ENCODE measurements at places on chromosomes 11 and 22.
A peak's percentile ranks its signal among the peaks of the same experiment; 100 is the strongest.

DNA sequence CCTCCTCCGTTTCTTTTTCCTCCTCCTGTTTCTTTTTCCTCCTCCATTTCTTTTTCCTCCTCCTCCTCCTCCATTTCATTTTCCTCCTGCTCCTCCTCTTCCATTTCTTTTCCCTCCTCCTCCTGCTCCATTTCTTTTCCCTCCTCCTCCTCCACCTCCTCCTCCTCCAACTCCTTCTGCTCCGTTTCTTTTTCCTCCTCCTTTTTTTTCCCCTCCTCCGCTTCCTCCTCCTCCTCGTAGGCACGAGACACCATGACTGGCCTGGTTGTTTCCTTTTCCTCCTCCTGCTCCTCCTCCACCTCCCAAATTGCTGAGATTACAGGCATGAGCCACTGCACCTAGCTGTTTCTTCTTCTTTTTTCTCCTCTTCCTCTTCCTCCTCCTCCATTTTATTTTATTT is 25.6 kb upstream of the DRICH1 start:
- no peak for DNase-seq

DNA sequence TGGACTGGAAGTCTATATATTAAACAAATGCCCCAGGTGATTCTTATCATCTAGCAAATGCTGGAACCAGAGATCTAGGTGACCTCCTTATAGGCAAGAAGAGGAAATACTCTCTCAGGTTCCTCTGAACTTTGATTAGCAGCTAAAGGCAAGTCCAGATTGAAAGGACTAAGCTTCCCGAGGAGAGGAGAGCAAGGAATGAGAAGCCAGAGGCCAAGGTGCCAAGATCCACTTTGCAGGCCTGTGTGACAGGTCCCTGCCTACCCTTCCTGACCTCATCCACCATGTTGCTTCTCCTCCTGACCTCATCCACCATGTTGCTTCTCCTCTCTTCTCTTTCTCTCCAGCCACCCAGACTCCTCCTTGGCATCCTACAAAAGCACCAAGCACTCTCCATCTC is 173.2 kb downstream of the LARGE1 start:
- no peak for DNase-seq

DNA sequence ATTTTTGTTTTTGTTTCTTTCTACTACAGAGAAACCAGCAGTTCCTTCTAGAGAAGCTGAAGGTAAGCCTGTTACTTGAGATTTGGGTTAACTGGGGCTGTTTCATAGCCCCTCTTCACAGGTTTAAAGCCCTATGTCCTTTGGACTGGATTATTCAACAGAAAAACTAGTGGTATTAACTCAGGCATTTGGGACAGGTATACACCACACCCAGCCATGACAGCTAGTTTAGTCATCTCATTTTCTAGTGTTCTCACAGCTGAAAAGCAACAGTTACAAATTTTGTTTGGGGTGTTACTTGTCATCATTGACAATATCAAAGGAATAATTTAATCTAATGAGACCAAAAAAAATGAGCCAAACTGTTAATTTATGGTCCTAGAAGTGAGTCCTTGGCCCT is 14.0 kb downstream of the LAYN start:
- DNase-seq: no peak

DNA sequence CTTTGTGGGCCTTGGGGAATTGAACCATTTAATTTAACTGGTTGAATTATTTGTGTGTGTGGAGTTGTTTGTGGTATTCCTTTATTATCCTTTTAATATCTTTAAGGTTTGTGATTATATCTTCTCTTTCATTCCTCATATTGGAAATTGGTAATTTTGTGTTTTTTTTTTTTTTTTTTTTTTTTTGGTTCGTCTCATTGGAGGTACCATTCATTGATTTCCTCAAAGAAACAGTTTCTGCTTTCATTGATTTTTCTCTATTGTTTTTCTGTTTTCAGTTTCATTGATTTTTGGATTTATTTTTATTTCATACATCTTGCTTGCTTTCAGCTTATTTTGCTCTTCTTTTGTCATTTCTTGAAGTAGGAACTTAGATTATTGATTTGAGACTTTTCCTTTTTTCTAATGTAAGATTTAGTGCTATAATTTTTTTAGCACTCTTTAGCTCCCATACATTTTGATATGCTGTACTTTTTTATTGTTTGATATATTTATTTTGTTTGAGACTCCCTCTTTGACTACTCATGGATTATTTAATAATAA is 31.0 kb upstream of the MAPK1 start:
- DNase-seq: no peak

DNA sequence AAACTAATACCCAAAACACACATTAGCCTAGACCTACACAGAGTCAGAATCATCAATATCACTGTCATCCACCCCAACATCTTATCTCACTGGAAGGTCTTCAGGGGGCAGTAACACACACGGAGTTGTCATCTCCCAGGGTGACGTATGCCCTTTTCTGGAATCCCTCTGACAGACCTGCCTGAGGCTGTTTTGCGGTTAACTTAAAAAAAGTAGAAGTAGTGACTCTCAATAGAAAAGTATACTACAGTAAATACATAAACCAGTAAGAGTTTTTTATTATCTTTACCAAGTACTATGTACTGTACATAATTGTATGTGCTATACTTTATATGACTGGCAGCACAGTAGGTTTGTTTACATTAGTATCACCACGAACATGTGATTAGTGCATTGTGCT is 80.5 kb downstream of the PGR start:
- no peak for DNase-seq

DNA sequence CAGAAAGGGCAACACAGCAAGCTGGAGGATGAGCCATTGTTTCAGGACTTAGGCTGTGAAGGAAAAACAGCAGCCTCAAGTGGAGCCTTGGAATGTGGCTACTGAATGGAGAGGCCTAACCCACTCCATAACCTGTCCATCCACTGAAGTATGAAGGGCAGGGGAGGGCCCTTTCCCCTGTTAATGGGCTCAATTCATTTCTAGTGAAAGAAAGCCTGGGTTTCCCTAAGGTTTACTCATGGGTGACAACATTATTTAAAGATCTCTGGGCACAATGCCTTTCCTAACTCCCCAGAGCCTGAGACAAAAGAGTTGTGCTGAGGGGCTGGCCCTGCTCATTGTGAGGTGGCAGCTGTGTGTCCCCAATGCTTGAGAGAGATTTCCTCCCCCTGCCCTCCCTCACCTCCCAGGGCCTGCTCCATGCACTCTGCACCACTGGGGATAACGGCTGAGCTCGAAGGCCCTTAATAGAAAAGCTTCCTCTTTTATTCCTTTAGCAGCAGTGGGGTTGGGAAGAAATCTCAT is 83.8 kb downstream of the ME3 start:
- DNase-seq: peak; percentile 48

DNA sequence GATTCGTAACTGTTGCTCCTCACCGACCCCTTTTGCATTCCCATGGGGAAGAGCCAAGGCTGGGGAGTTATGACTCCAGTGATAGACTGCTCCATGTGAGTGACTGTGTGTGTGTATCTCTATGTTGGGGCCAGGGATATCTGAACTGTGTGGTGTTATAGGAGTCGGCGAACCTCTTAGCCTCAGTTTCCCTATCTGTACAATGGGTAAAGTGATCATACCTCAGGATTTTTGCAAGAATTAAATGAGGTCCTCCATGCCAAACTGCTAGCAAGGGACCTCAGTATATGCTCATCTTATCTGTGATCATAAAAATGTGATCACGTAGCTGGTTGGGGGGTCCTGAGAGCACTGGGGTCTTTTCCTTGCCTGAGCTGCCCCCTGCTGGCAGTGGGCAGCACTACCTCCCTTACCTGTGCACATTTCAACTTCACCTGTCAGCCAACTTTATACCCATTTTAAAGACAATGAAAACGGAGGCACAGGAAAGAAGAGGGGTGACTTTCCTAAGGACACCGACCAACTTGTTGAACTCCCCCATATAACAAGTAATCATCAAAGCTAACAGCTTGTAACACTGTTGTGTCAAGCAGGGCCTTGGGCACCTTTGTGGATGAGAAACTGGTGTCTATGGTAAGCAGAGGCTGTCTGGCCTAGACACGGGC is 1.4 kb upstream of the DPP3 start:
- DNase-seq: no peak

DNA sequence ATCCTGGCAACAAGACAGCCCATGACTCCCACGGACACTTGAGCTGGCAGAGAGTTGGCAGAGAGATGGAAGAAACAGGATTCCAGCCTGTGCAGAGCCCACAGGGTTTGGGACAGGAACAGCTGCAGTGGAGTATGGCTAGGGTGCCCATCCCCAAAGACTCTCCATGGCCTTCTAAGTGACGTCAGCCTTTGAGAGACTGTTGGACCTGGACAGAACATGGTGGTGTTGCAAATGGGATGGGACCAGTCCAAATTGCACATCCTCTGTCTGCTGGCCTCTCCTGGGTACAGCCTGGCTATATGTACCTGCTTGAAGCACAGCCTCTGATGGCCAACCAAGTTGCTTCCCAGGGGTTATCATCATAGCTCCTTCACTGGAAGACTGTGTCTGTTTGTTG is 34.5 kb downstream of the NOX4 start:
- DNase-seq: no peak

DNA sequence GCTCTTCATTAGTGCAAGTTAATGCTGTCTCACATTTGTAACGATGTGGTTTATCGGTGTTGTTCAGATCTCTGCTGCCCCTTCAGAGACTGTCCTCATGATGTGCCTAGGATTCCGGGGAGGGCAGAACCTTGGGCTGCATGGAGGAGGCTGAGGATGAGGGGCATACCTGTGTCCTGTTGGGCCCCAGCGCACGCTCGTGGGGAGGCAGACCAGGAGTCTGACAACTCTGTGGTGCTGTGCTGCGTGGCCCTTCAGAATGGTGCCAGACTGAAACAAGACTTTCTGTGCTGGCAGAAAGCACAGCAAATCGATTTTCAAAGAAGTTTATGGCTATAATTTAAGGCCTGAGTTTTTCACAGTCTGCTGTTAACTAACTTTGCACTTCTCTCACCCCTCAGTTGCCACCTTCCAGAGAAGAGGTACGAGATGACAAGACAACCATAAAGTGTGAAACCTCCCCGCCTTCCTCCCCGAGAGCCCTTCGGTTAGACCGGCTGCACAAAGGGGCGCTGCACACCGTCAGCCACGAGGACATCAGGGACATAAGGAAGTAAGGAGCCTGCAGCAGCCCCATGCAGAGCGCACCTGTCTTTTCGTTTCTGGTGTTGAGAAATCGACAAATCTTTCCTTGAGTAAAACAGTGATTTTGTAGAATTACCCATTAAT is 44.3 kb upstream of the CTTN start:
- no peak for DNase-seq

GRCh38 chr22:32864041-32864440 is 62.5 kb downstream of the TIMP3 start:
- no peak for DNase-seq

GRCh38 chr11:66363187-66363601 is 8.4 kb downstream of the SLC29A2 start:
- DNase-seq: no peak

DNA sequence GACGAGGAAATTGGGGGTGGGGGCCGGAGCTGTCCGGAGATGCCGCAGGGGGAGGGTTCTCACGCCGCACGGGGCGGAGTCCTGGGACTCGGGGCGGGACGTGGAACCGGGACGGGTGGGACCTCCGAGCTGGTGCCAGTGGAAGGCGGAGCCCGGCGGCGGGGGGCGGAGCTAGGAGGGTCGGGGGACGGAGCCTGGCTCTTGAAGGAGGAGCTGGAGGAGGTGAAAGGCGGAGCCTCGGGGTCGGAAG is 271 bp downstream of the FKBP2 start:
- peak; percentile 97 for DNase-seq

All from NCI-H1105 (cell line).